ENCODE measurements at places on chromosomes 11 and 22.

- no peak for DNase-seq
These were observed 132.9 kb upstream of the BLID start for GRCh38 chr11:122248939-122249338.

DNA sequence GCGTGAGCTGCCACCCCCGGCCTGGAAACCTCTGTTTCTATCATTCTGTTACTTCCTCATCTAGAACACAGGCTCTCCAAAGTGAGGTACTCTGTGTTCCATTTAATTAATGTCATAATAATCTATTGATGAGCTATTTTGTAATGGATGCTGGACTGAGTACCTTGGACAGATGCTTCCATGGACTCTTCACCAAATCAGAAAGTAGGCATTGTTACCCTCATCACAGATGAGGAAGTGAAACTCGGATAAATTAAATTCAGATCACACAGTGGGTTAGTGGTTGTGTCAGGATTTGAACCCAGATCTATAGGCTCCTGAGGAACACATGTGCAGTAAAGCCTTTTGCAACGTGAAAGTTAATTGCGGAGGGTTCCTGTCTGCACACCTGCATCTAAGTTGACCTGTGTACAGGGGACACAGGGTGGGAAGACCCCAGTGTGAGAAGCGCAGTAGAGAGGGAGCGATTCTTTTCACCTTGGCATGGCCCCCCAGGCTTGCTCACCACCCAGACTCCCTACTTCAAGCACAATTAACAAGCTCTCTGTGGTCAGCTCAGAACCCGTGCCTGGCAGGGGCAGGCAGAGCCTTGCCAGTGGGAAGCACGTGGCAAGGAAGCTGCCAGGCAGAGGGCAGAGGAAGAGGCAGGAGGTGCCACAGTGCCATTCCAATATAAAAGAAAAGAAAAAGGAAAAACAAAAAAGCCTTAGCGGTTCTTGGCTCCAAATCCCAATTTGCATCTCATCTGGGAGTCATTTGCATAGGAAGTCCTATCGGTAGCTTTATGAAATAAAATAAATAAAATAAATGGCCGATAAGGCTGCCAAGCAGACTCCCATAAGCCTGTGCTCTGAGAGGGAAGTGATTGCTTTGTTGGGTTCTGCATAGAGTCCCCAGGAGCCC lies 239.3 kb downstream of the GRIK4 start:
- no peak for DNase-seq

DNA sequence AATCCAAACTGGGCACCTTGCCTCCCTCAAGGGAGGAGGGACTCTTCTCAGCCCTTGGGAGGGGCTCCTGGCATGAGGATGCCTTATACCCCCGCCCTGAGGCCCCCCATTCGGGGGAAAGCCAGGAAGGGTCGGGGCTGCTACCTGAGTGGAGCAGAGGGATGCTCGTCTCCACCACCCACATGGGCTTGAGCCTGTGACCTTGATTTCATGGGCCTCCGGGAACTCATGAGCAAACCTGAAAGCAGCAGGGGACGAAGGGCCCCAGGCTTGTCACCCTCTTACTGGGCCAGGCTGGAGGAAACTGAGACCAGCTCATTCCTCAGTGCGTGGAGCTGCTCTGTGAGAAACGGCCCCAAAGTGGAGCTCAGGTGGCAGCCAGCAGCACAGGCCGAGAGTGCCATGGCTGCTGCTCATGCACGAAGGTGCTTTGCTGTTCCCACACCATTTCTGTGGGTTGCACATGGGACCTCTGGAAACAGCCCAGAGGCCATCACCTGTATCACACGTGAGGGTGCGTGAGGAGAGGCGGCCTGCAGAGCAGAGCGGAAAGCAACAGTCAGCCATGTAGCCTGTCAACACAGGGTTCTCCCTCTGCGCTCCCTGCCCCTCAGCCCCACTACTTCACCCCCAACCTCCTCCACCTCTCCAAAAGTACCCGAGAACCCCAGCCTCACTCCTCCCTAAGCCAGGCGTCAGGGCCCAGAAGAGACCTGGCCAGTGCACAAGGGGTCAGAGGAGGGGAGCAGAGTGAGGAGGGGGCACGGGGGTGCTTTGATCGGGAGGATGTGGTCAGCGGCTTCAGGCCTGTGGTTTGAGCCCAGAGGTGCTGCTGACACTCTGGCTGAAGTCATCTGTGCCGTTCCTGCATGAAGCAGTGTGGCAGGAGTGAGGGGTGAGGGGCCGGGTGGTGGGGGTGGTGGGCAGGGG lies 14.1 kb upstream of the IL2RB start:
- DNase-seq: no peak

DNA sequence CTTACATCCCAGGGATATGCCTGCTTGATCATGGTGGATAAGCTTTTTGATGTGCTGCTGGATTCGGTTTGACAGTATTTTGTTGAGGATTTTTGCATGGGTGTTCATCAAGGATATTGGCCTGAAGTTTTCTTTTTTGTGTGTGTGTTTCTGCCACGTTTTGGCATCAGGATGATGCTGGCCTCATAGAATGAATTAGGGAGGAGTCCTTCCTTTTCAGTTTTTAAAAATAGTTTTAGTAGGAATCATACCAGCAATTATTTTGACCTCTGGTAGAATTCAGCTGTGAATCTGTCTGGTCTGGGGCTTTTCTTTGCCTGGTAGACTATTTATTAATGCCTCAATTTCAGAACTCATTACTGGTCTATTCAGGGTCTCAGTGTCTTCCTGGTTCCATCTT lies 362.4 kb downstream of the JRKL start:
- no peak for DNase-seq

DNA sequence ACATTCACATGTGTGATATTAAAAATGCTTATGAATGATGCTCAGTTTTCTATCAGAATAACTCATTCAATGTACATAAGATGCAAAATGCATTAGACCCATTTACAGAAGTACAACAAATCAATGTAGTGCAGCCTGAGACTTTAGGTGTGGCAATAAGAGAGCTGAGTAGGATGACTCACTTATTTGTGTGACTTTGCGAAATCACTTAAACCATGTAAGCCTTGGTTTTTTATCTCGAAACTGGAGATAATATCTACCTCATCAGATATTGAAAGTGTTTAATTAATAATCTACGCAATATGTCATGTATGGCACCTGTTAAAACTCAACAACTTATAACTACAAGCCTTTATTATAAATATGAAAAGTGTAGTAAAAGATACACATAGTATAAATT lies 105.7 kb upstream of the LUZP2 start:
- DNase-seq: no peak

- no peak for DNase-seq
These were observed 58.7 kb downstream of the CTTN start for GRCh38 chr11:70456921-70457532.

- DNase-seq: no peak
These were observed 103.1 kb downstream of the NAT10 start for GRCh38 chr11:34208266-34209135.

DNA sequence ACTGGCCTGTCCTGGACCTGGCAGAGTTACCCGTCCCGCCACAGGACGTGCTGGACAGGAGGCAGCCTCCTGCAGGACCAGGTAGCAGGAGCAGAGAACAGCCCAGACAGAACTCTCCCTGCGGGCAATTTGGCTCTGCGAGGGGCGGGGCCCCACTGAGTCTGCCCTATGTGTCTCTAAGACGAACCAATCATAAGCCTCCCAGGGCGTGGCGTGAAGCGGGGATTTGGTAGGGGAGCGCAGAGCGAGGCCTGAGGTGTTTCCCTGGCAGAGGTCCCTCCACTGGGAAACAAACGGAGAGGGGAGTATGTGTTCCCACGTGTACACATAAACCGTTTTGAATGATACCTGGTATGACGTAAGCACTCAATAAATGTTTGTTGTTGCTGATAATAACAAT lies 7.4 kb downstream of the CD82 start:
- no peak for DNase-seq

DNA sequence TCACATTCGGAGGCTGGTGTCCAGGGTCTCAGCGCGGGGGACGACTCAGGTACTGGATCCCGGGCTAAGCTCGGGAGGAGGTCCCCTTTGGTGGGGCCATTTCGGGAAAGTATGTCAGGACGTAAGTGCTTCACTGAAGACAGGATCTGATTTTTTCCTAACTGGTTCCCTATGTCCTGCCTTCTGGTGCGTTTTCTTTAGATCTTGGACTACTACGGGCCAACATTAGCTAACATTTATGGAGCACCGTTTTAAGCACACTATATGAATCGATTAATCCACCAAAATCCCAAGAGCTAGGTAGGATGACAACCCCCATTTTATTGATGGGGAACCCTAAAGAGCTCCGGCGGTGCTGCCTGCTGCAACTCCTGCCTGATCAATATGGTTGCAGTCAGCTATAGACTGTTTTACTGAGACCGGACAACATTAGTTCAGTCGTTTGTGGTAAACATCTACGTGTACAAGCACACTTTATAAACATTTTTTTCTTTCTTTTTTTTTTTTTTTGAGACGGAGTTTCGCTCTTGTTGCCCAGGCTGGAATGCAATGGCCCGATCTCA lies 17.0 kb upstream of the WDR74 start:
- no peak for DNase-seq

GRCh38 chr22:45202333-45203149 lies 38.2 kb downstream of the KIAA0930 start:
- no peak for DNase-seq

- DNase-seq: no peak
These were observed 670 bp downstream of the MYEOV start for GRCh38 chr11:69294571-69295078.

DNA sequence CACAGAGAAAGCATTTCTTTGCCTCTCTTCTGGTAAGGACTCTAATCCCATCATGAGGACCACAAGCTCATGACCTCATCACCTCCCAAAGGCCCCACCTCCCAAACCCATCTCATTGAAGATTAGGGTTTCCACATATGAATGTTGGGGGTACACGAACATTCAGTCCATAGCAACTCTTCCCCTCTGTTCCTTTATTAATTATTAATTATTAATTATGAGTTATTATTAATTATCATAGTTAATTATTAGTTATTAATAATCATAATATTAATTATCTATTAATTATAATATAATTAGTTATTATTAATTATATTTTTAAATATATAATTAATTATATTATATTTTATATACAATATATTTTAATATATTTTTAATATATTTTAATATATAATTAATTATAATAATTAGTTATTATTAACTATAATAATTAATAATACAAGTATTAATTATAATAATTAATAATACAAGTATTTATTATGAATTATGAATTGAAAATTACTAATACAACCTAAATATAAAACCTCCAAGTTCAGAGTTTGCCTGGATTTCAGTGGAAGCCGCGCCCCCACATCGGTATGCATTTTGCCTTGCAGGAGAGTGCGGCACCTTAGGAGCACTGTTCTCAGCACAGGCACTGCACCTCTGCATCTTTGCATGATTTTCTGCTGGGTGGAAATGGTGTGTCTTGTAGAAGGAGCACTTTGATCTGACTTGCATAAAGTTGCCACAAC lies 128.0 kb upstream of the FGF3 start:
- no peak for DNase-seq

- no peak for DNase-seq
These were observed 17.6 kb downstream of the SMIM38 start for GRCh38 chr11:69173331-69173730.

DNA sequence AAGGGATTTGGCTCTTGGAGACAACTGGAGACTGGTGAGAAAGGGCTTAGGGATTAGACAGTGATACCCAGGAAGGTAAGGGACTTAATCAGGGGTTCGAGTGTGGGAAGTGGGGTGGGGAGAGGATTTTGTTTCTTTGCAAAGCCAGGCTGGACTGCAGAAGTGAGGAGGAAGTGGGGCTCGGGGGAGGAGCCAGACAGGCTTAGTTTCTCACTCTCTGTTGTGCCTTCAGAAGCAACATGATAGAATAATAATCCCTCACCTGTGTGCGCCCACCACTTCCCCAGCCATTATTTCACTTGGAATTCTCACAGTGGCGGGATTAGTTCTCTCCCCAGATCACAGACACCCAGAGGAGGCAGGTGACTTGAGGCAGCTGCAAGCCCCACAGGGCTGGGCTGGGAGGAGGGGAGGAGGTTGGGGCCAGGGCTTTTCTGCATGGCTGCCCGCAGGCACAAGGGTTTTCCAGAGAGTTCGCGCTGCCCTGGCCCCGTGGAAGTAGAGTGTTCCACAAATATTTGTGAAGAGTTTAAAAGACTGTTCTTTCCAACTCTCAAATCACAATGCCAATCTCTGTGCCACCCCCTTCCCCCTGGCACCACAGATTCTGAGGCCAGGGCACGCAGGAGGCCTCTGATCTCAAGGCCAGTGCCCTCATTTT lies 4.0 kb upstream of the SEC14L2 start:
- DNase-seq: no peak

DNA sequence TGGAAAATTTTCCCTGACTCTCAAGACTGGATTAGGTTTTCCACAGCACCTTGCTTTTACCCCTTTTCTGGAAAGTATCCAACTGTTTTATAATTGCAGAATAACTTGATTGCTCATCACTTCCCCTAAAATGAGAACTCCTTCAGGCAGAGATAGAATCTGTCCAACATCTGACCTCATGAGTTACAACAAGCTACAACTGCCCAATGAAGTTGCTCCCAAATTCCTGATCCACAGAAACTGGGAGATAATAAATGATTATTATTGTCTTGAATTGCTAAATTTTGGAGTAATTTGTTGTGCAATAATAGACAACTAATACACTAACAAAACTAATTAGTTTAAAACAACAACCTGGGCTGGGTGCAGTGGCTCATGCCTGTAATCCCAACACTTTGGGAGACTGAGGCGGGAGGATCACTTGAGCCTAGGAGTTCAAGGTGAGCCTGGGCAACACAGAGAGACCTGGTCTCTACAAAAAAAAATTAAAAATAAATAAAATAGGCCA lies 10.0 kb upstream of the CCDC83 start:
- DNase-seq: no peak

DNA sequence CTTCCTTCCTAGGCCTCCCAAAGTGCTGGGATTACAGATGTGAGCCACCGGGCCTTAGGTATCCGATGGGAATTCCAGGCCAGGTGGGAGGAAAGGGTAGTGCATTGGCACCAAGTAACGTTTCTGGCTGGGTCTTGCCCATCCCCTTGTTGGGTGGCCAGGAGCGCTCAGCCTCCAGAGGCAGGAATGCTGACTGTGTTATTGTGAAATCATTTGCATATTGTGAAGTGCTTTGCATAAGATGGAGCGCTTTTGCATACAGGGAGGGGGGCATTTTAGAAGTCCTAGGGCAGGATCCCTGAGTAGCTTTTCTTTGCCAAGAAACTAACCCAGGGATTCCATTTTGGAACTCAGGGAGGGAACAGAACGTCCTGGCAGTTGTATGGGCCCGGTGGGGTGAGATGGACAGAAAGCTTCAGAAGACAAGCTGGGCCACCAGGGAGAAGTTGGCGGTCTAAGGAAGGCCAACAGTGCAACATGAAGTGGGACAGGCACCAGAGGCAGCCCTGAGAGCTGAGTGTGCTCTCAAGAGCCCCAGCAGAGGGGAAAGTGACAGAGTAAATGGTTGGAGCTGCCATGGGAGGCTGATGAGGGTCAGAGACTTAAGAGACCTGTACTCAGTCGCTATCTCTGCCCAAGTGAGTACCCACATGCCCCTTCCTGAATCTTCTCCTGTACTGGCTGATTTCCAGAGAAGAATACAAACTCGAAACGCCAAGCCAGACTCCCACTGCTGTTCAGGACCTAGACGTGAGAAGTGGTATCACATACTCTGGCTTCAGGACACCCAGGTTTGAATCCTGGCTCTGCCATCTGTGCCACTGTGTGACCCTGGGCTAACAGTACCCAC lies 1.3 kb upstream of the SLC39A13 start:
- no peak for DNase-seq

GRCh38 chr11:2382936-2383851 lies 6.1 kb downstream of the CD81 start:
- DNase-seq: no peak

All from left forelimb (tissue), 1 donor.